ENCODE measurements at places on chromosomes 16 and 17.

DNA sequence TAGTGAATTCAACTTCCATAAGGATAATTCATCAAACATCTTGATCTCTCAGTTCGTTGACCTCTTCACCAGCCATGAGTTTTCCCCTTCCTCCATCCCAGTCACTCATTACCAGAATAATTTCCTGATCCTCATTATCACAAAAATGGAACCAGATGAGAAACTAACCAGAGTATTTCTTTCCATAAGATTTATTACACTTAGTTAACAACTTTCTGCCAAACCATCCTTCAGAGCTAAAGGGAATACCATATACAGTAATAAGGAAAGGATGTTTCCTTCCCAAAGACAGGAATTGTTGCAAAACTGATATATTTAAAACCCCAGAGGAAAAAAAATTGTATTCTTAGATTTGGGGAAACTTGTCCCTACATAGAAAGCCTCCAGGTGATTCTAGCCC, 8.6 kb downstream of the KRTAP29-1 start:
- no peak for DNase-seq

- peak; percentile 32 for DNase-seq
These were observed 19.9 kb upstream of the ZNF750 start for GRCh38 chr17:82859431-82860403.

DNA sequence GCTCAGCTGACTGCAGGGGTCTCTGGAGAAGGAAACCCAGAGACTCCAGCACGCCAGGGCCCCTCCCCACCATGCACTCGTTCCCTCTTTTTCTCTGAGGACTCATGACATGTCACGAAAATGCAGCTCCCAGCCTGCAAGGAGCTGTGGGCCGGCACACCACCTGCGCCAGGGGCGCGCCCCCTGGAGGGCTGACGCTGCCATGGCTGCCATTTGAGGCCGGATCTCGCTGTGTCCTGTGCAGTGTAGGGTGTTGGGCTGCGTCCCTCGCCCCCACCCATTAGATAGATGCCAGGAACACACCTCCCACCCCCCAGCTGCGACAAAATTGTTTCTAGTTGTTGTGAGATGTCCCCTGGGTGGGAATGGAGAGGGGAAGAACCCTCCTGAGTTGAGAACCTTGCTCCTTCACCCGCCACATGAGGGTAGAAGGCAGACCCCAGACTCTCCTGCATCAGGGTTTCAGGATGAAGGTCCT, 8.2 kb downstream of the SYNGR2 start:
- no peak for DNase-seq

DNA sequence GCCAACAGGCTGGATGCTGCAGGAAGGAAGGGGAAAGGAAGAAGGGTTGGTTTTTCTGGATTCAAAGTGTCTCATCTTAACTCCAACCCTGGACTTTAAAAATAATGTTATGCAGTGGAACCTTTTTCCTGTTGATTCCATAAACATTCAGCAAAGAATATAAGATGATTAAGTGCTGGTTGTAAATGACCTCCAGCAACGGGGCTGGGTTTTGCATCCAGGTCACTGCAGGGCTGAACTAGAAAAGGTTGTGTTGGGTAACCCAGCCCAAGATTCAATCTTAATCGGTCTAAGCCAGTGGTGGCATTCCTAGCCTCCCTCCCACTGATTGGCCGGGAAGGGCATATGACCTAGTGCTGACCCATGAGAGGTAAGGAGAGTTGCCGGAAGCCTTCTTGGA, 34.2 kb upstream of the PLCG2 start:
- no peak for DNase-seq

- no peak for DNase-seq
These were observed 94.7 kb upstream of the SIAH1 start for GRCh38 chr16:48479955-48480354.

DNA sequence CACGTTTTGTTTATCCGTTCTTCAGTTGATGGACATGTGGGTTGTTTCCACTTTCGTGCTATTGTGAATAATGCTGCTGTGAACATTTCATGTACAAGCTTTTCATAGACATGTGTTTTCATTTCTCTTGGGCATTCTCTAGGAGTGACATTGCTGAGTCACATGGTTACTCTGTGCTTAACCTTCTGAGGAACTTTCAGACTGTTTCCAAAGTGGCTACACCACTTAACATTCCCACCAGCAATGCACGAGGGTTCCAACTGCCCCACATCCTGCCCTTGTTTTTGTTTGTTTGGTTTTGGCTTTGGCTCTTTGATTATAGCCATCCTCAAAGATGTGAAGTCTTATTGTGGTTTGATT, 14.2 kb upstream of the PEMT start:
- DNase-seq, result peak; percentile 86

DNA sequence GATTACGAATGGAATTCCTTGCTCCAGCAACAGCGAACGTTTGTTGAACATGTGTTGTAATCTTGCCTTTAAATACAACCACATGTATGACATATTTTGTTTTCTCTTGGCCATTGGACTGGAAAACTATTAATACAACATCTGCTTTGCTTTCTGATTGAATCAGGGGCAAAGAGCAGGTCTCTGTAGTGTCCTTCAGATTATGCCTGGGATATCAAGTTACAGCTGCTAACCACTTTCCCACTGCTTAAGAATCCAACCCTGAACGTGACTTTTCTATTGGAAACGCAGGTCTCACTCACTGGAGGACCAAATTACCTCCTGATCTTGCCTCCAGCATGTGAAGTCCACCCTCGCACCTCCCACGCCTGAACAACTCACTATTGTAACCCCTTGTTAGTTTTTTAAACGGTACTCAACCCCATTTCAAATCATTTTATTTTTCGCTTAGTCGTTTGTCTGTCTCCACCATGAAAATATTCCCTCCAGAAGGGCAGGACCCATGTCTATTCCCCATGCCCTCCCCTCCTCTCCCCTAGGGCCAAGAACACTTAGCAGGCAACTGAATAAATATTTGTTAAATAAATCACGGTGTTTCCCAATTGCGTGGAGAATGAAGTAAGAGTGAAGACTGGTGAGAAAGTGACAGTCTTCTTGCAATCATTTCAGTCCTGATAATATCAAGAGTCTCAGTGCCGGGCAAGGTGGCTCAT, 57.4 kb upstream of the MRTFB start:
- DNase-seq, result peak; percentile 97

GRCh38 chr16:76780556-76780955, 410.4 kb upstream of the MON1B start:
- DNase-seq, result no peak

DNA sequence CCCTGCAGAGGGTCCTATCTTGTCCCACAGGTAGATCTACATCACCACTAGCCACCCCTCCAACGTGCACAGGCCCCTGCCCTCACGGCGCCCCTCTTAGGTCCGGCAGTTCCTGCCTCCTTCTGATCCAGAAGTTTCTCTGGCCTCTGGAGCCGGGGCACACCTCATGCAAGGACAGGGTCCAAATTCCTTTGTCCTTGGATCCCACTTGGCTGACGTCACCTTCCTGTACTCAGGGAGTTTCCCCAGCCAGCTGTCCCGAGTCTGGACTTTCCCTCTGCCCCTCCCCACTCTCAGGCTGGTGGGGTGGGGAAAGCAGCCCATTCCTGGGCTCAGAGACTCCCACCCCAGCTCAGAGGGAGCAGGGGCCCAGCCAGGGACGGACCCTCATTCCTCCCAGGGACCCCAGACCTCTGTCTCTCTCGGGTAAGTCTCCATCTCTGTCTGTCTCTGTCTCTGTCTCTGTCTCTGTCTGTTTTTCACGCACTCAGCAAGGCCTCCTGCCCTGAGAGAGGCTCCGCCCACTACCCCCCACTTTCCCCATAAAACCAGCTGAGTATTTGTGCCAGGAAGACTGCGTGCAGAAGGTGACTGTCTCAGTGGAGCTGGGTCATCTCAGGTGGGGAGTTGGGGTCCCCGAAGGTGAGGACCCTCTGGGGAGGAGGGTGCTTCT, at the start of gene IL32:
Gene IL32, plus strand, starts transcription at position 572 of the 673 bp plus-strand sequence. CDS start 172 bp downstream, outside the sequence.
- peak; percentile 36 for DNase-seq

- DNase-seq, result no peak
These were observed 22.3 kb upstream of the HSBP1 start for GRCh38 chr16:83785455-83785854.

- no peak for DNase-seq
These were observed 1.3 kb downstream of the SLC26A11 start for GRCh38 chr17:80221351-80222105.

DNA sequence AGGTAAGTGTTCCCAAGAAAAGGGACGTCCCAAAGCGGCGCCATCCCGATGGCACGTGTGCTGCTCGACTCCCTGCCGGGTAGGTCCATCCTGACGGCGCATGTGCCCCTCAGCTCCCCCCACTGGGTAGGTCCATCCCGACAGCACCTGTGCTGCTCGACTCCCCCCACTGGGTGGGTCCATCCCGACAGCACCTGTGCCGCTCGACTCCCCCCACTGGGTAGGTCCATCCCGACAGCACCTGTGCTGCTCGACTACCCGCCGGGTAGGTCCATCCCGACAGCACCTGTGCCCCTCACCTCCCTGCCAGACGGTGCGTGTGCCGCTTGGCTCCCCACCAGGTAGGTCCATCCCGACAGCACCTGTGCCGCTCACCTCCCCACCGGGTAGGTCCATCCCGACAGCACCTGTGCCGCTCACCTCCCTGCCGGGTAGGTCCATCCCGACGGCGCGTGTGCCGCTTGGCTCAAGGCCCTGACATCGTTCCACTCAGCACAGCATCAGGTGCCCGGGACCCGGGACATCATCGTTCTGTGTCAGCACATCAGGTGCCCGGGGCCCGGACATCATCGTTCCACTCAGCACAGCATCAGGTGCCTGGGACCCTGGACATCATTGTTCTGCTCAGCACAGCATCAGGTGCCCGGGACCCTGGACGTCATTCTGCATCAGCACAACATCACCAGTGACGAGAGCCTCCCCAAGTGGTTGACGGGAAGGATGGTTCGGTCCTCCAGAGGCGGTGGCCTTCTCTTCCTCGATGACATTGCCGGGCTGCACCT, 5.7 kb upstream of the FN3K start:
- DNase-seq, result no peak

DNA sequence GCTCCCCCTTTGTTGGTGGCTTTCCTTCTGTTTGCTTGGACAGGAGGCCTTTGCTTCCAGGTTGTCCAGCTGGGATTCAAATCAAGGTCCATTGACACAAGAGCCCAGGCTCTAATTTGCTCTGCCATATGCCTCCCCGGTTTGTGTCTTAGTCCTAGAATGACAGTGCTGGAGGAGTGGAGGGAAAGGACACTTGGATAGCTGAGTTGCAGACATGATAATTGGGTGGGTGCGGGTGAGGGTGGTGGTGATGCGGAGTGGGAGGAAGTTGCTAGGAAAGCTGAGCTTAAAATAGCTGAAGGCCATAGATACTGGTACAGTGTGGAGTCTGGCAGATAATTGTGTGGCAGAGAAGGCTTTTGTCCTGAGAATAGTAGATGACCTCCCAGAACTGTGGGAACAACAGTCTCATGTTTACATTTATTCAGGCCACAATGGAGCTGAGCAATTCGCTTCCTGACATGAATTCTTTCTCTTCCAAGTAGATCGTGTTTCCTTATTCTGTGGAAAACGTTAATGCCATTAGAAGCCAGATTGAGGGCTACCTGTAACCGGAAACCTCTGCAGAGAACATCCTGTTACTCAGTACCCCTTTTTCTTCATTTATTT, 23.8 kb downstream of the SEC14L1 start:
- no peak for DNase-seq

DNA sequence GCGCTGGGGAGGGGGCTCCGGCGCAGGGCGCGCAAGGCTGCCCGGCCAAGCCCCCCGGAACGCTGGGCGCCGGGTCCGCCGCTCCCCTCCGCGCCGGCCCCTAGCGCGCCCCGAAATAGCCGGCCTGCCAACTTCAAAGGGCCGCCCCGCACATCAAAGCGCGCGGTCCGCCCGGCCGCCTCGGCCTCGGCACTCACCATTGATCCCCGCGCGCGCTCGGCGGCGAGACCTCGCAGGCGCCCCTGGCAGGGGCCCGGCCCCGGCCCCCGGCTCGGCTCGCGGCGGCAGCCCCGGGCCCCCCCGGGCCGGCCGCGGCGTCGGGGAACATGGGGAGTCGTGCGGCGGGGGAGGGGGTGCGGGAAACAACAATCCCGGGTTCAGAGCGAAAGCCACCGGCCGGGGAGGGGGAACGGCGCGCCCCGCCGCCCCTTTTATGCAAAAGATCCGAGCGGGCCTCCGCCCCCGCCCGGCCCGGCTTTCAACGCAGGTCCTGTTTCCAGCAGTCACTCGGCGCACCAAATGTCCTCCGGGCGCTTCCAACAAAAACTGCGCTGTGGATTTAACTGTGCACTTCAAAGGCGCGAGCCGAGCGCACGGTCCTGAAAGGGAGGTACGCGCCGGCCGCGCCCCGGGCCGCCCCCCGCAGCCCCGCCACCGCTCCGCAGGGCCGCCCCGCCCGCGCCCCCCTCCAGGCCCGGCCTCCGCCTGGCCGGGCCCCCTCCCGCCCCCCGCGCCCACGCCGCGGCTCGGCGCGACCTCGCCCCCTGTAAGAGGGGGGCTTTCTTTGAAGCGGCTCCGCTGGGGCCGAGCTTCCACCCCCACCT, 608 bp downstream of the AXIN2 start:
- peak; percentile 69 for DNase-seq

- DNase-seq, result no peak
These were observed 3.7 kb downstream of the KPNB1 start for GRCh38 chr17:47653442-47653841.

- DNase-seq, result no peak
These were observed 9.9 kb downstream of the RARA start for GRCh38 chr17:40318830-40319391.

DNA sequence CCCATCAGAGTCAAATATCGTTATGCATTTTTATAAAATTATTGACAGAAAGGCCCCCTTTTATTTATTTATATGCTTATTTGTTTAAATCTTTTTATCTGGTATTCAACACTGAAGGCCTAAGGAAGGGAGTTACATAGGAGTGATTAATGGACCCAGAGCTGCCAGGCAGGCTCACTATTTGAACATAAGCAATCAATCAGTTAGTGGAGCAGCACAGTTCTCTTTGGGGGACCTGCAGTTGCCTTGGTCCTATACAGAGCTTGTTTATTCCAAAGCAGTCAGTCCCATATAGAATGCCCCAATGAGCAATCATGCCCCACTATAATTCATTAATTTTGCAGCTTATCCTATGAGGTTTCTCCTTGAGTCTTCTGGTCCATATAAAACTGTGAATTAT, 389.4 kb upstream of the GOT2 start:
- no peak for DNase-seq

DNA sequence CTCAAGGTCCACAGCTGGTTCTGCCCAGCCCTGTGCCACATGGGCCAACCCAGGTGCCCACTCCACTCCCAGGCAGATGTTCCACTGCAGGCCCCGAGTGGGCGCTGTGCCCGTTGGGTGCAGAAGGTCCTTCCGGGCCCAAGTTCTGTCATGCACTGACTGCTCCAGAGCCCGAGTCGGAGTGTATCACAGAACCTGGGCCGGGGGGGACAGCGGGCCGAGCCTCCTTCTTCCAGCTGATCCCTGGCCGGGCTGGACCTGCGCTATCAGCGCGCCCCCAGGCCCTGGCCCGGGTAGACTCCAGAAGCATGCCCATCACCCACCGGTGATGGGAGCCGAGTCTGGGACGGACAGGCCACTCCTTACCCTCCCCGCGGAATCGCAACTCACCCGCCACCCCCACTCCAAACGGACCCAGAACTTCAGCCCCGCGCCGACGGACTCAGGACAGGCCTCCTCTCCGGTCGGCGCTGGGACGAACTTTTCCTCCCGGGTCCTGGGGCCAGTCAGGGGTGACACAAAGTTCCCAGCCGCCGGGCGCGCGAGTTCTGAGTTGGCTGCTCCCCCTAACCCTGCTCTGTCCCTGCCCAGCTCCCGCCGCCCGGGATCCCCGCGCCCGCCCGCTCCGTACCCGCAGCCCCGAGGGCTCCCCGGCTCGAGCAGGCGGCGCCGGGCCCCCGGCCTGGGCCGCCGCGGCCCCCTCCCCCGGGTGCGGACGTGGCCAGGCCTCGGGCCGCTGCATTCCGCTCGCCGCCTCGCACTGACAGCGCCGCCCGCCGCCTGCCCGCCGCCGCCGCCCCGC, at the start of gene COPZ2:
Gene COPZ2, minus strand, starts transcription at position 762 of the 802 bp plus-strand sequence. Its CDS starts 20 bp downstream, at position 742.
- DNase-seq, result no peak

- no peak for DNase-seq
These were observed 38.6 kb upstream of the TOB1 start for GRCh38 chr17:50904518-50905459.
